DMS153 (cell line): ENCODE measurements at places on chromosomes 3 and 15.

DNA sequence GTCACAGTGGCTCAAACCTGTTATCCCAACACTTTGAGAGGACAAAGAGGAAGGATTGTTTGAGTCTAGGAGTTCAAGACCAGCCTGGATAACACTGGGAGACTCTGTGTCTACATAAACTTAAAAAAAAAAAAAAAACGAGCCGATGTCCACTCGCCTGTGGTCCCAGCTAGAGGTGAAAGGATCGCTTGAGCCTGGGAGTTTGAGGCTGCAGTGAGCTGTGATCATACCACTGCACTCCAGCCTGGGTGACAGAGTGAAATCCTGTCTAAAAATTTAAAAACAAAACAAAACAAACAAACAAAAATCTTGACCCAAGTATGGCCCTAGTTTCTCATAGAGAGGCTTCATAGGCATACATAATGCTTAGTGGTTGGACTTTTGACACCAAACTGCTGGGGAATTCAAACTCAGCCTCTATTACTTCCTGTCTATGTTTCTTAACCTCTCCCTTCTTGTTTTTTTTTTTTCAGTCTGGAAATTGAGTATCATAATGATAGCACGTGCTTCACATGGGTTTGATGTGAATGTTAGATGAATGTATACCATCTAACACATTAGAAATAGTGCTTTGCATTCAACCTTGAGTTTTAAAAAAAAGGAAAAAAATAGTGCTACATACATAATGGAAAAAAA is 46.4 kb upstream of the CAPN7 start:
- no peak for DNase-seq

- DNase-seq, result no peak
These were observed 75.2 kb downstream of the CHSY1 start for GRCh38 chr15:101176625-101177024.

DNA sequence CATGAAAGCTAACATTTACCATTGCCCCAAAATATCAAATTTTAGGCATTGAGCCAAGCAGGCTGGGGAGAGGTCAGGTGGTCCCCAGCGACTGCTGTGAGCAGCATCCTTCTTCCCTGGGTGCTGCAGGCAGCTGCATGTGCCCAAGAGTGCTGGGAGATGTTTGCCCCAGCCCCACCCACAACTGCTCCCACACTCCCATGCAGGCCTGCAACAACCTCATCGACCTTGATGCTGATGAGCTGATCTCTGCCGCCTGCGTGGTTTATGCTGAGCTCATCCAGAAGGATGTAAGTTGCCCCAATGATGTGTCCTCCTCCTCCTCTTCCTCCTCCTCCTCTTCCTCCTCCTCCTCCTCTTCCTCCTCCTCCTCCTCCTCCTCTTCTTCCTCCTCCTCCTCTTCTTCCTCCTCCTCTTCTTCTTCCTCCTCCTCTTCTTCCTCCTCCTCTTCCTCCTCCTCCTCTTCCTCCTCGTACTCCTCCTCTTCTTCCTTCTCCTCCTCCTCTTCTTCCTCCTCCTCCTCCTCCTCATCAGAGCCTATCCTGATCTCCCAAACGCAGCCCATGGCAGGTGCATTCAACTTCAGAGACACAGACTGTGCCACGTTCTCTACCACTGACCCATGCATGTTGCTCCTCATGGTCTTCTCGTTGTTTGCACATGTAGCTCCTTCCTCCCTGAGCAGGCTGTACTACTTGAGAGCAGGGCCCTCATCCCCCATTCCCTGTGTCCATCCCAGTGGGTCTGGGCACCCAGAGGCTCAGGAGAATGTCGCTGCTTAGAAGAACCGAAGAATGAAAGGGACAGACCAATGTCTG is 15.1 kb downstream of the TBC1D21 start:
- DNase-seq, result no peak

DNA sequence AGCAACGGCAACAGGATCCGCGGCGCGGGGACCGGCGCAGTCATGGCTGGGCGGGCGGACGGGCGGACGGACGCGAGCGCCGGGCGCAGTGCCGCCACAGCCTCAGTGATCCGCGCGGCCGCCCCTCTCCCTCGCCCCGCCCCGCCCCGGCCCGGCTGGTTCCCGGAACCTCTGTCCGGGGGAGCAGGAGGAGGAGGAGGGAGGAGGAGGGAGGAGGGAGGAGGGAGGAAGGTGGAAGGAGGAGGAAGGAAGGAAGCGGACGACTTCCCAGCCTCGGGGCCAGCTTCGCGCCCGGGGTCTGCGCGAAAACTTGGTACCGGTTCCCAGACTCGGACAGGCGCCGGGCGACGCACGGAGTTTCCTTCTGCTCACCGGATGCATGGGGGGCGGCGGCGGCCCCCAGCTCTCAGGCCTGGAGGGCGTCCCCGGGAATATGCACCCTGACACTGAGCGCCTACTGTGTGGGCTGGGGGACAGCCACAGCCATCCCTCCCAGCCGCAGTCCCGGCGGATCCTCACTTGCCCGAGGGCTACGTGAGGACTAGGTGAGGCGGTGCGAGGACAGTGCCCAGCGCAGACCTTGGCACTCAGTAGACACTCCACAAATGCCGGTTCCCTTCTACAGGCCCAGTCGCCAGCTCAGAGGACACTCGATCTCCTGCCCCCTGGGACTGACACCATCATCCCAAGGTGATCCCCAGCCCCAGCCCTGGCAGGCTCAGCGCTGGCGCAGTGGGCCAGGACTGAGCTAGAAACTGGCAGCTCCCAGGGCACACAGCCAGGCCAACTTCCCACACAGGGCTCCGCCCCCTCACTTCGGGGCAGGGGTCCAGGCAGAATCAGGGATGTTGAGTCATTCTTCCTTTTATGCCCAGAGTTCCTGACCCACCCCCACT is at the start of gene SHISA5:
SHISA5 (minus strand) TSS at position 124 of the 896 bp plus-strand sequence; CDS start at position 44, 80 bp downstream.
- DNase-seq, result no peak

GRCh38 chr3:122004991-122005565 is 17.0 kb downstream of the ILDR1 start:
- DNase-seq, result no peak

GRCh38 chr3:70813311-70813710 is 500.9 kb upstream of the MDFIC2 start:
- DNase-seq, result no peak

DNA sequence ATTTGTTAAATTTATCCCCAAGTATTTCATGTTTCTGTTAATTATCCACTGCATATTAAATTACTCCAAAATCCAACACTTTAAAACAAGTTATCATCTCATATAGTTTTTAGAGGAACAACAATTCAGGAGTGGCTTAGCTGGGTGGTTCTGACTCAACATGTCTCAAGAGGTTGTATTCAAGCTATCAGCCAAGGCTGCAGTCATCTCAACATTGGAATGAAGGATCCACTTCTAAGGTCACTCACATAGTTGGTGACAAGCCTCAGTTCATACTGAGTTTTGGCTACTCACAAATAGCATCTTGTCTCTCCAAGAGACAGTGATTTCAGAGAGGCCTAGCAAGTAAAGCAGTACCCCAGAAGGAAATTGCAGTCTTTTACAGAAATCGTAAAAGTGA is 134.7 kb downstream of the NR2E3 start:
- DNase-seq, result no peak

- no peak for DNase-seq
These were observed 104.3 kb downstream of the MEX3B start for GRCh38 chr15:81941479-81941878.

DNA sequence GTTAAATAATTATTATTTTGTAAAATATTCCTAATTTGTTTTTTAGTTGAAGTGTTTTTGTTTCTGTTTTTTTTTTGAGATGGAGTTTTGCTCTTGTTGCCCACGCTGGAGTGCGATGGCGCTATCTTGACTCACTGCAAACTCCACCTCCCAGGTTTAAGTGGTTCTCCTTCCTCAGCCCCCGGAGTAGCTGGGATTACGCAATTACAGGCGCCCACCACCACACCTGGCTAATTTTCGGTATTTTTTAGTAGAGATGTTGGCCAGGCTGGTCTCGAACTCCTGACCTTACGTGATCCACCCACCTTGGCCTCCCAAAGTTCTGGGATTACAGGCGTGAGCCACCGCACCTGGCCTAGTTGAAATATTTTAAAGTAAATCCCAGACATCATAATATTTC is 48.7 kb upstream of the GATM start:
- no peak for DNase-seq

- DNase-seq, result no peak
These were observed 269.2 kb upstream of the CTNNB1 start for GRCh38 chr3:40930131-40930538.

DNA sequence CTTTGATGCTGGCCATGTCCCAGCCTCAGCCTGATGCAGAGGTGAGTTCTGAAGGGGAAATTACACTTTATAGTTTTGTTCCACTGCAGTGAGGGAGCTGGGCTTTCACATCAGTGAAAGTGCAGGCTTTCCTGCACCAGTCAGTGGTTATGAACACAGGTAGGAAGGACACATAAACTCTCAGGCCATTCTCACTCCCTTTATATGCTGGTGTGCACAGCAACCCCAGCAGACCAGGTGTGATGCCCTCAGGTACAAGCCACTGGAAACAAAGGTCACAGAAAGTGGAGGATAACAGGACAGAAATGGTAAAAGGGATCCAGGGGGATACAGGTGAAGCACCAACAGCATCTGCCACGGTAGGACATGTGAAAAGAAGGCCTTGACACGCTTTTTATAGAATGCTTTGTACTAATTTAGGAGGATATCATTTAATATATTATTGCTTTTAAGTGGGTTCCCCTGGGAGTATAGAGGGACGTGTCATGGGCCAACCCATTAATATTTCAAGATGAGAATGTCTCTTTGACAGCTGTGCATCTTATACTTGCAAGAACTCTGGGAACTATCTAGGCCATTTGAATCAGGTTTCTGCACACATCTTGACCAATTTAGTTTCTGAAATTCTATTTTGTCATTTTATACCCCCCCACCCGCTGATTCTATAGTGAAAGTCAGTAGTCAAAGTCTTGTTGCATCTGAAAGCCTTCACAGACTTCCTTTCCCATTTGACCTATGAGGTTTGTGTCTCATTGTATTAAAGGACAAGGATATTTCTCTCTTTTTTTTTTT is 25.0 kb upstream of the BLM start:
- DNase-seq, result no peak

GRCh38 chr15:83850015-83850414 is 196.1 kb downstream of the ADAMTSL3 start:
- no peak for DNase-seq

DNA sequence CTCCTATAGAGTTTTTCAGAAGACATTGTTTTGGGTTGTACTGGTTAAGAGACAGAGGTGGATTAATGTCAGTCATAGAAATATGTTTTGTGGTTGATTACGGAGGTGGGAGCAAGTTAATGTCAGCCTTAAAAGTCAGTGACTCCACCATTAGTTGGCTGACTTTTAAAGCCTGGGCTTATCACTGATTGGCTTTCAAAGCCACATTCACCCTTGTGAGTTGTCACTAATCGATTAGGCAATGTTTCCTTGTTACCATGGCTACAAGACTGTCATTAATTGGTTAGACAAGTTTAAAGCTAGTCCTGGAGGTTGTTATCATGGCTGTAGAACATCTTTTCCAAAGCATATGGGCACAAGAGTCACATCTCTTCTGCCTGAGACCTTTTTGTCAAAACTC is 73.0 kb downstream of the NEO1 start:
- no peak for DNase-seq

GRCh38 chr3:53198256-53198977 is 37.4 kb downstream of the PRKCD start:
- DNase-seq, result no peak

- no peak for DNase-seq
These were observed 501 bp downstream of the NDN start for GRCh38 chr15:23686466-23687142.

GRCh38 chr3:170811515-170811914 is 58.5 kb downstream of the RPL22L1 start:
- DNase-seq, result no peak

DNA sequence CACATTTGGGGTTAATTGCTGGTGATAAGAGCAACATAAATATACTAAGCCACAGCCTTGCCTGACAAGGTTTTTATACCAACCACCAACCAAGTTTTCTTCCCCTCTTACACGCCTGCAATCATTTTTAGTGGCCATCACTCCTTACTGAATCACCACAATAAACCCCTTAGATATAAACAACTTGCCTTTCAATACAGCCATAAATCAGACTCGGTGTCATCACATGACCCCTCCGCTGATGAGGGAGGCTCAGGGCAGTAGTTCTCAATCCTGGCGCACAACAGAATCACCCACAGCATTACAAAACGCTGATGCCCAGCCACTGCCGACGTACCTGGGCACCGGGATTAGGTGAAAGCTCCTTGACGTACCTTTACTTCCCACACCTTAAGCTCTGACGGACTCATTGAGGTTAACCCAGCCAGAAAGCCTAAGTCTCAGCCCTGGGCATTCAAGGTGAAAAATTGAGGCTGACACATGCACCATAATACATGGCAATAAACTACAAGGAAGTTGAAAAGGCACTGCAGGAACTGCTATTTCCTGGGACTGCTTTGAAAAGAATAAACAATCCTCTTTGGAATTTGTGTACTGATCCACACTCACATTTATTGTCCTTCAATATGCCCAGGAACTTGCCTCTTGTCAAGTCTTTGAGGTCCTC is 17.1 kb downstream of the ADCY5 start:
- DNase-seq, result peak; percentile 46

DNA sequence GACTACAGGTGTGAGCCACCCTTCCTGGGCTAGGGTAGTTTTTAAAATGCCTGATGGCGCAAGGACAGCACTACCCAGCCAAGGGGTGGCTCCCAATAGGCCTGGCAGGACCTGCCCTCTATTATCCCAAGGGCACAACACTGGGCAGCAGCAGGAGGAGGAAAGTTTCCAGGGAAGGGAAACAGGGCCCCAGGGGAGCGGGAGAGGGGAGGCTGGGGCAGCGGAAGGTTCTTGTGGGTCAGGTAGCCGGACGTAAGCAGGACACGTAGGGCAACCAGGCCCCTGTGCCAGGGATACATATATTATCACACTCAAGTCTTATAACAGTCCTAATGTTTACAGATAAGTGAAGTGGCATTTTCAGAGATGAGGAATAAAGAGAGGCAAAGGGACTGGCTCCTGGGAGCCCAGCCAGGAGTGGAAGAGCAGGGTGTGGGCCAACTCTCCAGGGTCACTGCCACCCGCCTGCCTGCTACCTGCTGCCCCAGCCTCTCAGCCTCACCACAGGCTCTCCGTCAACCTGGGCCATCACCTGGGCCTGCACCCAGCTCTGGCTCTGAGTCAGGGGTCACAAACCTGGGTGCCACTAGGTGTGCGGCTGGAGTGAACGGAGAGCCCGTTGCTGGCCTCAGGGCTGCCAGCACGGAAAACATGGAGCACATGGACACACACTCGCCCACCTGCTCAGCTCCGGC is 73.2 kb upstream of the SNRPA1 start:
- DNase-seq, result no peak

GRCh38 chr3:102089239-102089638 is 239.9 kb downstream of the NFKBIZ start:
- DNase-seq, result no peak

- DNase-seq, result peak; percentile 18
These were observed 88.7 kb downstream of the GABRG3 start for GRCh38 chr15:27059610-27060202.

- no peak for DNase-seq
These were observed 74.9 kb upstream of the EPHA3 start for GRCh38 chr3:89032346-89033013.

GRCh38 chr3:39107388-39108199 is at the start of the genes GORASP1 and TTC21A:
TSS of gene GORASP1 (minus strand) at chr3:39107627. CDS start at chr3:39107541, 86 bp downstream.
TSS of gene TTC21A (plus strand) at chr3:39107680. CDS start at chr3:39107838, 158 bp downstream.
- DNase-seq, result peak; percentile 45
